ENCODE measurements at places on chromosomes 6 and 20.

GRCh38 chr20:52269321-52269720 is 77.7 kb upstream of the ZFP64 start:
- no peak for DNase-seq

DNA sequence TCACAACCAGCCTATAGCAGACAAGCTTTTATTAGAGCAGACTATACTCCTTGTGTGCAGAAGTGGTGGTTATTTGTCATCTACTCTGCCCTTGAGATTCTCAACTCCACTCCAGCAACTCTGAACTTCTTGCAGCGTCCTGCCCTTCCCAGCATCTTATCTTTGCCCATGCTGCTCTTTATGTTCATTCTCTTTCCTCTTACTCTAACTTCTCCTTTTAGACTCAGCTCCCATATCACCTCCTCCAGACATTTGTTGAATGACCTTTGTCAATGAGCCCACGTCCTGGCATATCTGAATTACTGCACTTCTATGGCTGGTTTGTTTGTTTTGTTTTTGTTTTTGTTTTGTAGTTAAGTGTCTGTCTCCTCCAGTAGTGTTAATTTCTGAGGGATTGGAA is 81.2 kb downstream of the KCNQ5 start:
- DNase-seq, result no peak

- DNase-seq, result no peak
Measured at GRCh38 chr6:39918831-39919230, 15.4 kb downstream of the MOCS1 start.

DNA sequence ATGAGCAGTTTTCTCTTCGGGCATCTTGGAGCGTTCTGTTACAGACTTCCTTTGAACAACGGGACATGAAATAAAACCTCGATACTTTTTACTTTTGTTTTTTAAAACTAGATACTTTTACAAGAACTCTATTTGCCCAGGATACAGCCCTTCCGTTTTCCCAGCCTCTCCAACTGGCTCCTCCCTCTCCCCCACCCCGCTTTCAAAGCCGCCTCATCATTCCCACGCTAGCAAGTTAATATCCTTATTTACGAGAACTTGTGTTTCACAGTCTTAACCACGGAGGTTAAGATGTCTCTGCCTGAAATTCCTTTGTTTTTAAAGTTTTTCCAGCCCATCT is 241 bp upstream of the CFAP206 start:
- DNase-seq, result no peak

DNA sequence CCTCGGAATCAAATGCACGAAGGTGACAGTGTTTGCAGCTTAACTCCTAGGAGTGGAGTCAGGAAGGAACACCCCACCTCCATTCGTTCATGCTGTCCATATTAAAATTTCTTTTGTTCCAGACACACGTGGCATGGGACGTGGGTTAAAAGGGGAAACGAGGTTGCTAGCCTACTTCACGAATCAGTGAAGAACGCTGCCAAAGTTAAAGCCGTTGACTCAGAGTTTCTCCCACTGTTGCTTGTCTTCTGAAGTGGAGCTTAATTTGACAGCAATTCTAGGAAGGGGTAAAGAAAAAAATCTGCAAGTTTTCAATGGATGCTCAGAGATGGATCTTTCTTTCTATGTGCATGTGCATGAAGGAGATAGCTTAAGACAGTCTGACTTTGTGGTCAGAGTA is 499.1 kb downstream of the CD83 start:
- DNase-seq, result no peak

GRCh38 chr6:56399672-56400263 is 152.4 kb upstream of the COL21A1 start:
- no peak for DNase-seq

GRCh38 chr20:59103573-59103972 is 60.0 kb upstream of the ZNF831 start:
- DNase-seq, result no peak

GRCh38 chr20:47380481-47380880 is 24.0 kb upstream of the ZMYND8 start:
- no peak for DNase-seq

DNA sequence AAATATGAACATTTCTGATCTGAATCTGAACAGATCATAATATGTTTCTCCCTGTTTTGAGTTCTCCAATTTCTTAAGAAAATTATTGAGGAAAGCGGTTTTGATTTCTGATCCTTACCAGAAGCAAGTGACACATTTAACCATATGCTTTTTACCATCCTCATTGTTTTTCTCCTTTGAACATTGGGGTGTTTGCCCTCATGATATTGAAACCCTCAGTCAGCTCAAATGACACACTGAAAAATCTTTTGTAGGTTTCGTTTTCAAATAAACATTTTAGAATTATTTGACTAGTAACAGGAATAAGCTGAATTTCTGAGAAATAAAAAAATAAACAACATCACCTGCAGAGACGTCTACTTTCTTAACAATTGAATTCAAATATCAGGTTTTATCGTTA is 252.1 kb downstream of the DOK5 start:
- DNase-seq, result no peak

- DNase-seq, result no peak
Measured at GRCh38 chr6:149445095-149445466, 39.7 kb downstream of the ZC3H12D start.

DNA sequence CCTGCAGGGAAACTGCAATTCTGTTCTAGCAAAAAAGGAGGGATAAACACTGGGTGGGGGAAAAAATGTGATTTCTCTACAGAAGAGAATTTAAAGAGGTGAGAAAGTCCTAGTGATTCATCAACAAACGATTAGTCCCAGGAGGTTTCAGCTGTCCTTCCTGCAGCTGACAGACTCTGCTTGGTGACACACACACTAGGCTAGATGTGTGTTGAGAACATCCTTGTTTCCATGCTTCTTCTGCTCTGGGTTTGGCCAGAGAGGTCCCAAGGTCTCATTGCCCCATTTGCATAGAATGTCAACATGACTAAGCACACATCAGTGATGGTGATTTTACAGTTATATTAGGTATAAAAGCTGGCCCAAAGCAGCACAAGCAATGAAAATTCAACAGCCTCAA is 258.3 kb downstream of the NFATC2 start:
- DNase-seq, result no peak

- DNase-seq, result no peak
Measured at GRCh38 chr6:53344969-53345368, 3.8 kb downstream of the ELOVL5 start.

DNA sequence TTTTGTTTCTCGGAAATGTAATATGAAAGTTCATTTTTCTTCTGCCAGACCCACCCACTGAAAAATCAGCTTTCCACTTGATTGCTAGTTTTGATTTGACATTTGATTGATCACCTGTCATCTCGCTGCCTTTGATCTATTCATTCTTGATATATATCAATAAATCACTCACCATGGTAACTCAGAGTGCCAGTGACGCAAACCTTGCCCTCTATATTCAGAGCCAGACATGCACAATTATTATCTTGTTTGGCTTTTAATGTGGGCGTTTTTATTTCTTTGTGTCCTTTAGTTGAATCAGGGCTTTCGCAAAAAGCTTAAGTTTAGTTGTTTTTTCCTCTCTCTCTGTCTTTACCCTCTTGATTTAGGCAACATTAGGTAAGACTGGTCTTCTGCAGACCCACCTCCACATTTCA is 2.0 kb downstream of the TSHZ2 start:
- DNase-seq, result no peak

All from NCI-H446 treated with DMSO at 0.1 percent for 48 hours (cell line).